SK-N-SH (cell line): ENCODE measurements at places on chromosomes 6 and 20.

- peaks cover 16% of the 10 kb centered on the region for H3K4me1 ChIP-seq
- H3K27me3 ChIP-seq: no peaks in the 10 kb centered on the region
- H3K4me3 ChIP-seq: no peak overlapping the region
- no peaks in the 10 kb centered on the region for H3K36me3 ChIP-seq
These were observed 794.6 kb downstream of the TFAP2A start for GRCh38 chr6:9620263-9620662.

GRCh38 chr20:46253391-46253790, 54.9 kb downstream of the CDH22 start:
- no peaks in the 10 kb centered on the region for H3K36me3 ChIP-seq
- H3K27ac ChIP-seq: no peak overlapping the region
- DNase-seq: peak; percentile 83
- no peaks in the 10 kb centered on the region for H3K4me1 ChIP-seq
- no peak overlapping the region for H3K4me3 ChIP-seq

GRCh38 chr20:49297605-49298530, 20.0 kb upstream of the ZNFX1 start:
- H3K27ac ChIP-seq: no peak overlapping the region
- H3K36me3 ChIP-seq: no peaks in the 10 kb centered on the region
- no peaks in the 10 kb centered on the region for H3K27me3 ChIP-seq
- H3K4me3 ChIP-seq: no peak overlapping the region
- no peaks in the 10 kb centered on the region; the same call in 1 of the 2 replicates for H3K4me1 ChIP-seq
- DNase-seq: no peak

DNA sequence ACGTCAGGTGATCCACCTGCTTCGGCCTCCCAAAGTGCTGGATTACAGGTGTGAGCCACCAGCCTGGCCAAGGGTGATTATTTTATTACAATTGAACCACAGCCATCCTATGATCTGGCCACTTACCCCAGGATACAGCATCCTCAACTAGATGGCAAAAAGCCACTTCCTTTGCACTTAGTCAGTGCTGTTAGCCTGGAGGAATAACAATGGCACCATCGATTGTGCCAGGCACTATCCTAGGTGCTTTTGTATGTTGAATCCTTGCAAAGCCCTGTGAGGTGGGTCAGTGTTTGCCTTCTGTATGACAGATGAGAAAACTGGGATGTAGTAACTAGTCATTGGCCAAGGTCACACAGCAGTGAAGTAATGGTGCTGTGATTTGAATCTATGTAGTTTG, 11.2 kb upstream of the TTPAL start:
- H3K4me3 ChIP-seq: no peak overlapping the region
- no peaks in the 10 kb centered on the region for H3K4me1 ChIP-seq
- H3K27me3 ChIP-seq: no peaks in the 10 kb centered on the region

- no peak for DNase-seq
- H3K27me3 ChIP-seq: no peaks in the 10 kb centered on the region
- H3K4me1 ChIP-seq: no peaks in the 10 kb centered on the region
These were observed 51.2 kb downstream of the TP53INP2 start for GRCh38 chr20:34755367-34755766.

GRCh38 chr6:140208286-140208685, 833.8 kb upstream of the CITED2 start:
- no peaks in the 10 kb centered on the region for H3K4me1 ChIP-seq
- no peak overlapping the region for H3K27ac ChIP-seq
- H3K27me3 ChIP-seq: no peaks in the 10 kb centered on the region
- no peak for DNase-seq
- H3K4me3 ChIP-seq: no peak overlapping the region

- DNase-seq: no peak
- no peaks in the 10 kb centered on the region for H3K4me1 ChIP-seq
- H3K36me3 ChIP-seq: no peaks in the 10 kb centered on the region
- no peaks in the 10 kb centered on the region for H3K27me3 ChIP-seq
- no peak overlapping the region for H3K27ac ChIP-seq
- no peak overlapping the region for H3K4me3 ChIP-seq
These were observed 639.2 kb downstream of the MAFB start for GRCh38 chr20:40049854-40050253.

DNA sequence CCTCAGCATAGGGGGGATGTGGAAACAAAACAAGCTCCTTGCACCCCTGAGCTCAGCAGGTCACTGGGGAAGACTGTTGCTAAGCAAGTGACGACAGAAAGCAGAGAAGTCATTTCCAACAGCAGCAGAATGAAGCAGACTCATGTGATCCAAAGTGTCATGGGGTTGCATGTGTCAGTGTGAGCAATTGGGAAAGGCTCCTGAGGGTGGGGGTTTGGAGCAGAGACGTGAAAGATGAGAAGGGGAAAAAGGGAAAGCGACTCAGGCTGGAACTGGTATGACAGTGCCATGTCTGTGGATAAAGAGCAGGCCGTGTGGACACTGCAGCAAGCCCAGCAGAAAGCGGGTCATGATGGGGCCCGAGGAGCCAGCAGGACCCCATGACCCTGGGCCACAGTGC, 363.9 kb downstream of the PREX1 start:
- no peak overlapping the region for H3K27ac ChIP-seq
- no peak overlapping the region for H3K4me3 ChIP-seq
- no peaks in the 10 kb centered on the region for H3K27me3 ChIP-seq

GRCh38 chr6:79431537-79431933, 105.7 kb downstream of the LCA5 start:
- no peaks in the 10 kb centered on the region for H3K27me3 ChIP-seq
- no peak overlapping the region for H3K27ac ChIP-seq
- DNase-seq: no peak
- no peaks in the 10 kb centered on the region for H3K4me1 ChIP-seq

DNA sequence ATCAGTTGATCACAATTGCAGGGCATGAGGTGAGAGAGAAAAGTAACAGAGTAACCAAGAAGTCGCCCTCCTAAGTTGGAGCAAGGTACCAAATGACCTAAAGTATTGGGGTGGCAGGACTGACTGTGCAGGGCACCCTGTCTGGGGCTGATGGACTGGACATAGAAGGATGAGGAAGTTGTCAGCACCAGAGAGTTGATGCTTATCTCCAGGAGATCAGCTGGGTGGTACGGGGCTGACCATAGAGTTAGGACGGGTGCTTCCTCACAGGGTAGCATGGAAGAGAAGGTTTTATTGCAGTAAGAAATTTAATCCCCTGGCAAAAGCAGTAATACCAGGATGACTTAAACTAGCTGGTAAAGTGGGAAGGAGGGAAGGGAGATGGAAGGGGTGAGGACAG, 66.7 kb downstream of the TMEM170B start:
- H3K4me1 ChIP-seq: no peaks in the 10 kb centered on the region; the same call in 1 of the 2 replicates
- H3K36me3 ChIP-seq: no peaks in the 10 kb centered on the region
- H3K4me3 ChIP-seq: no peak overlapping the region
- no peak for DNase-seq
- H3K27me3 ChIP-seq: no peaks in the 10 kb centered on the region

- peak overlapping the region; percentile 57 for H3K4me3 ChIP-seq
- DNase-seq: peak; percentile 66
- peaks cover 2% of the 10 kb centered on the region; the same call in 1 of the 2 replicates for H3K36me3 ChIP-seq
- H3K27me3 ChIP-seq: no peaks in the 10 kb centered on the region
- peaks cover 22% of the 10 kb centered on the region for H3K4me1 ChIP-seq
These were observed 103.2 kb upstream of the BEND6 start for GRCh38 chr6:56851541-56852259.

DNA sequence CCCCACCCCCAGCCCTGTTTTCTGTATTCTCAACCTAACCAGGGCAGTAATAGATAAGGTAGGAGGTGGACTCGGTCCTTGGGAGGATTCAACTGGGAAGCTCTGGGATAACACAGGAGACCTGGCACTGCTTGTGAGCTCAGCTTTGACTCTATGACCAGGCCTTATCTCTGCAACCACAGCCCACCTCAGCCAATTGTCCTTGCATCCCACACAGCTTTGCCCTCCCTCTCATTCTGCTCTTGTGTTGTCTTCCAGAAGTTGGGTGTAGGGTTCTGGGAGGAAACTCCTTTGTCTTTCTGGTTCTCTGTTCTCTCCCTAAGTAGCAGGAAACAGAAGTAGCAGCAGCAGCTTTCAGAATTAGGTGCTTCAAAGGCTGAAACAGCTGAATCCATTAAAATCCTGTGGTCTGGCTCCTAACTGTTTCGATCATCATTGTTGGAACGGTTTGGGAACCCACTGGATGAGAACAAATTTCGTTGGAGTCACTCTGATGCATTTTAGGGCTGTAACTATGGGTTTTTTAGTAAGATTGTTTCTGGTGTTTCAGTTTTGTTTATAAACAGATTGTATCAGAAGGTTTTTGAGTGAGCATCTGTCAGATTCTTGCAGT, 32.4 kb upstream of the SNX9 start:
- no peak overlapping the region for H3K4me3 ChIP-seq
- H3K27me3 ChIP-seq: no peaks in the 10 kb centered on the region
- H3K4me1 ChIP-seq: no peaks in the 10 kb centered on the region

- H3K27ac ChIP-seq: no peak overlapping the region
- no peak for DNase-seq
- no peak overlapping the region for H3K4me3 ChIP-seq
- H3K4me1 ChIP-seq: peaks cover 5% of the 10 kb centered on the region; the same call in 1 of the 2 replicates
- no peaks in the 10 kb centered on the region for H3K36me3 ChIP-seq
These were observed 17.7 kb downstream of the TPBG start for GRCh38 chr6:82381278-82381677.

DNA sequence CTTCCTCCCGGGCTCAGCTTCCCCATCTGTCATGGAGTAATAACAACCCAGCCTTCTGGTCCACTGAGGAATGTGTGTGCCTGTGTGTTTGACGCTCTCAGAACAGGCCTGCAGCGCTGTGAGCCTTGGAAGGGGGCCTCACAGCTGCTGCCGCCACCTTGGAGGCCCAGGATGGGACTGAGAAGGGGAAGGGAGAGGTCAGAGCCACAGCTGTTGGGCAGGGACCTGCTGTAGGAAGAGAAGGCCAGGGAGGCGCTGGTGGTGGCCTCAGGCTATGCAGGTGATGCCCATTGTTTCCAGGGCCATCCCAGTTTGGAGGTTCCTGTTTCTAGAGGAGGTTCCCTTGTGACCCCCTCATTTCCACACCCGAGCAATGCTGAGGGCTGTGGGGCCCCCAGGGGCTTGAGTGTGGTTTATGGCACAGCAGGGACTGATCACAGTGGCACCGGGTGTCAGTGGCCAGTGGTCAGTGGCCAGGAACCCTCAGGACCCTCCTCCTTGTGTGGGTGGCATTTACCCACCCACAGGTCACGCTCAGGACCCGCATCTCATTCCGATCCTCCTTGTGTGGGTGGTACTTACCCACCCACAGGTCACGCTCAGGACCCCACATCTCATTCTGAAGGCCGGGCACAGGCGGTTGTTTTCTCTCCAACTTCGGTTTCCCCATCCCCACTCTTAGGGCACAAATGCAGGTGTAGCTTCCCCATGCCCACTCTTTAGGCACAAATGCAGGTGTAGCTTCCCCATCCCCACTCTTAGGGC, 14.0 kb downstream of the TPD52L2 start:
- H3K4me1 ChIP-seq: no peaks in the 10 kb centered on the region
- no peak for DNase-seq

- H3K4me1 ChIP-seq: peaks cover 41% of the 10 kb centered on the region
- no peak overlapping the region for H3K4me3 ChIP-seq
- no peaks in the 10 kb centered on the region for H3K27me3 ChIP-seq
- H3K27ac ChIP-seq: peak overlapping the region; percentile 96
These were observed 50.0 kb downstream of the SYNJ2 start for GRCh38 chr6:158031381-158032353.

GRCh38 chr20:8470156-8470555, 338.1 kb downstream of the PLCB1 start:
- no peak overlapping the region for H3K27ac ChIP-seq
- no peaks in the 10 kb centered on the region for H3K27me3 ChIP-seq

GRCh38 chr6:71982389-71982788, 96.0 kb downstream of the RIMS1 start:
- H3K27ac ChIP-seq: no peak overlapping the region
- H3K36me3 ChIP-seq: no peaks in the 10 kb centered on the region
- DNase-seq: no peak
- no peaks in the 10 kb centered on the region for H3K27me3 ChIP-seq

DNA sequence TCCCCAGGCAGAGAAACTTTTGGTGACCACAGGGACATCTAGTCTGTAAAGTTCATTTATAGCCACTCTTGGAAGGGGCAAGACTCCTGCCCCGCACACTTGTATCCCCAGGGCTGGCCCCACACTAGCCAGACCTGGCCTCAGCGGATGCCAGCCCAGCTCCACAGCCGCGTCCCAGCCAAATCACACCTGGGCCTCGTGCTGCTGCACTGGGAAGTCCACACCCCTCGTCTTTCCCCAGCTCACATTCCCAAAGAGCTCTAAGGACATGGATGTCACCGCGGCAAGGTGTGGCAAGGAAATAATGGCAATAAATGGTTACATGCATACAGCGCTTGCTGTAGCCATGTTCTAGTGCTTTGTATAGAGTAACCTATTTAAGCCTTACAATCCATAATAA, 8.6 kb downstream of the IP6K3 start:
- no peaks in the 10 kb centered on the region for H3K27me3 ChIP-seq
- H3K4me1 ChIP-seq: peaks cover 26% of the 10 kb centered on the region; the same call in 1 of the 2 replicates
- no peak for DNase-seq
- H3K27ac ChIP-seq: no peak overlapping the region
- H3K4me3 ChIP-seq: no peak overlapping the region

GRCh38 chr20:58985656-58986055, 4.6 kb downstream of the NELFCD start:
- H3K4me1 ChIP-seq: peaks cover 9% of the 10 kb centered on the region; the same call in 1 of the 2 replicates
- H3K36me3 ChIP-seq: peaks cover 43% of the 10 kb centered on the region
- DNase-seq: no peak
- no peak overlapping the region for H3K4me3 ChIP-seq

GRCh38 chr6:50825375-50826036, 6.8 kb downstream of the TFAP2B start:
- H3K4me3 ChIP-seq: peak overlapping the region; percentile 47
- peaks cover 27% of the 10 kb centered on the region for H3K4me1 ChIP-seq
- no peak overlapping the region for H3K27ac ChIP-seq
- H3K27me3 ChIP-seq: peaks cover 63% of the 10 kb centered on the region

DNA sequence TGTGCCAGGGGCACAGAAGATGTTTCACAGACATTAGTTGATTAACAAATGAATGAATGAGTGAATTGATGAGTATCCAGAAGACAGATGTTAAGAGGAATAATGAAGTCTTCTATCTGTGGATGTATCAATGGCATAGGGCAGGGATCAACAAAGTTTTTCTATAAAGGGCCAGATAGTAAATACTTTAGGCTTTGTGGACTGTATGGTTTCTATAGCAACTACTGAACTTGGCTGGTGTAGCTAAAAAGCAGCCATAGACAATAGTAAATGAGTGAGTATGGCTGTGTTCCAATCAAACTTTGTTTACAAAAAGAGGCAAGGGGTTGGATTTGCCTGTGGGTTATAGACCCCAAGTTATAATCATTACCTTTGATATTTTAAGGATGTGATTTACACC, 144.0 kb downstream of the PRL start:
- no peaks in the 10 kb centered on the region for H3K36me3 ChIP-seq
- H3K4me3 ChIP-seq: no peak overlapping the region
- no peak for DNase-seq
- no peak overlapping the region for H3K27ac ChIP-seq

GRCh38 chr6:39338397-39338796, 15.9 kb upstream of the KCNK16 start:
- DNase-seq: no peak
- no peak overlapping the region for H3K4me3 ChIP-seq
- no peaks in the 10 kb centered on the region for H3K36me3 ChIP-seq
- H3K27ac ChIP-seq: no peak overlapping the region
- no peaks in the 10 kb centered on the region for H3K27me3 ChIP-seq

- no peaks in the 10 kb centered on the region for H3K4me1 ChIP-seq
- H3K27ac ChIP-seq: no peak overlapping the region
- H3K36me3 ChIP-seq: peaks cover 78% of the 10 kb centered on the region
- no peak overlapping the region for H3K4me3 ChIP-seq
- DNase-seq: no peak
These were observed 139.6 kb downstream of the ZMYND8 start for GRCh38 chr20:47216819-47217410.
